ENCODE measurements at places on chromosomes 5 and 9.

DNA sequence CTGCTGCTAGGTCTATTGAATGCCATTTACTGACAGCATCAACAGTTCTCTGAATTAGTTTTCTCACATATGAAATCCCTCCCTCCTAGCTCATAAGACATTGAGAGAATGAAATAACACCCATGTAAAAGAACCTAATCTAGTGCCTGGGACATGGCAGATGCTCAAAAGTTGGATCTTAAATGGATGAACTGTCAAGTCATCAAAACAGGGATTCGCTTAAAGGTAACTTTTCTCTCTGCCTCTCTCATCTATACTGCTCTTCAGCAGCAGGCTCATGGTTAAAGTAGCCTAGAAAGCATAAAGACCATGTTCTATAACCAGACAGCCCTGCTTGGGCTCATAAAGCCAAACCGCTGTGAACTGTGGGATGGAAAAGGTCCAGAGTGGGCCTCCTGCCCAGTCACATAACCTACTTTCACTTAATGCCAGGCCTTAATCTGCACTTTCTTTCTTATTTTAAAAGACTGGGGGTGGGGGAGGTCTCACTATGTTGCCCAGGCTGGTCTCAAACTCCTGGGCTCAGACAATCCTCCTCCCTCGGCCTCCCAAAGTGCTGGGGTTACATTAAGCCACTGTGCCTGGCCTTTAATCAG lies 3.7 kb downstream of the TMEM245 start:
- DNase-seq: no peak

DNA sequence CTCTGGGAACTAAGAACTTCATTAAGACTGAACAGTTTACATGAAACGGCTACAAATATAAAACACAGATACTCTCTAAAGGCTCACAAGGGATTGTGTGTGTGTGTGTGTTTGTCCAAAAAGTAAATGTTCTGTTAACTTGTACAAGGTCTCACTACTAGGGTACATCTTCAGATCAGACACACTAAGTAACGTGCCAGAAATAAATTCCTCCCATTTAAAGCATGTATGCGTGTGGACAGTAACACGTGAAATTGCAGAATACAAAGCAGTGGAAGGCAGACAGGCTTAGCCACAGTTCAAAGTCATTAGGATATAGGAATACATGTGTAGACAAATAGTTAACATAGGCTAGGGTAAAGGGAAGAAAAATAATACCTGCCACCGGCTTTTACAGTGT lies 1.8 kb downstream of the BNC2 start:
- no peak for DNase-seq

DNA sequence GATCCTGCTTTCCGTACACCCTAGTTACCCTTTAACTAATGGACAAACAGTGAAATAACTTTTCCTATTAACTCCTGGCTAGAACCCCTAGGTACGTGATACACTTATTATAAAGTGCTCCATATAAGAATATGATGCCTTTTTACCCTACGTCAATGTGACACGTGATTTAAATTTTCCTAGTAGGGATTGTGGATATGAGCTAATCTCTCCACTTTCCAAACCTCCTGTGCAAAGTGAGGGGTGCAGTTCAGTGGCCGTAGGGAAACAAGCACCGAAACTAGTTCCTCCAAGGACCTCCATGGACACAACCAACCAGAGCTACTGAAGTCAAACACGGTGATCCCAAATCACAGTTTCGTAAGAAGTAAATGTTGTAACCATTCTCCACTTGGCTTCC lies 19.3 kb downstream of the NFIB start:
- DNase-seq: no peak

- DNase-seq: no peak
These were observed 65.7 kb upstream of the PHYKPL start for GRCh38 chr5:178298283-178298807.

DNA sequence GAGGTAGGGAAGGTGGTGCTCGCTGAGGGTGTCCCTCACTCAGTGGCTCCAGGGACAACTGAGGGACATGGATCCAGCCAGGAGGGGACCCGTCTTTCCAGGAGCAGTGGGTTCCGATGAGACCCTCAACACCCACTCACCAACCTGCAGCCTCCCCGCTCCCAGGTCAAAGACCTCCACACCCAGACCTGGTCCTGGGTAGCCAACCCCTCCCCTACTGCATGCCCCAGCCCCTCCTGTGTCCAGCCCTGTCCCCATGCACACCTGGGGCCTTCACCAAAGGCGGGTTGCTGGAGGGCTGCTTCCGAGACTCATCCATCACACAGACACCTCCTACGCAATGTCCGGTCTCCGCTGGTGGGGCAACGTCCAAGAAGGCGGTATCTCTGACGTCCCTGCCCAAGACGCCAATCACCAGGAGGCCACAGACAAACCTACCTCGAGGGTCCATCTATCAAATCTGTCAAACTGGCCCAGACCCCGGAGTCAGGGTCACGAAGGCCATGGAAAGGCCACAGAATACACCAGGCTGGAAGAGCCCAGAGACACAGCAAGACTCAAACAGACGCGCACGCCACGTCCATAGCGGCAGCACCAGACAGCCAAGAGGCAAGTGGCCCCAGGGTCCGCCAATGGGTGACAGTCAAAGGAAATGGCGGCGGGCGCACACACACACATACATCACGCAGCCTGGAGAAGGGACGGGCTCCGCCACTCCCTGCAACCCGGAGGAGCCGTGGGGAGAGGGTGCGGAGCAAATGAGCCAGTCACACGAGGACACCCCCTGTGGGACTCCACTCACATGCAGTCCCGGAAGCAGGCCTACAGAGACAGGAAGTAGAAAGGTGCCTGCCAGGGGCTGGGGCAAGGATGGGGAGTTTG lies 10.8 kb downstream of the NACC2 start:
- no peak for DNase-seq

DNA sequence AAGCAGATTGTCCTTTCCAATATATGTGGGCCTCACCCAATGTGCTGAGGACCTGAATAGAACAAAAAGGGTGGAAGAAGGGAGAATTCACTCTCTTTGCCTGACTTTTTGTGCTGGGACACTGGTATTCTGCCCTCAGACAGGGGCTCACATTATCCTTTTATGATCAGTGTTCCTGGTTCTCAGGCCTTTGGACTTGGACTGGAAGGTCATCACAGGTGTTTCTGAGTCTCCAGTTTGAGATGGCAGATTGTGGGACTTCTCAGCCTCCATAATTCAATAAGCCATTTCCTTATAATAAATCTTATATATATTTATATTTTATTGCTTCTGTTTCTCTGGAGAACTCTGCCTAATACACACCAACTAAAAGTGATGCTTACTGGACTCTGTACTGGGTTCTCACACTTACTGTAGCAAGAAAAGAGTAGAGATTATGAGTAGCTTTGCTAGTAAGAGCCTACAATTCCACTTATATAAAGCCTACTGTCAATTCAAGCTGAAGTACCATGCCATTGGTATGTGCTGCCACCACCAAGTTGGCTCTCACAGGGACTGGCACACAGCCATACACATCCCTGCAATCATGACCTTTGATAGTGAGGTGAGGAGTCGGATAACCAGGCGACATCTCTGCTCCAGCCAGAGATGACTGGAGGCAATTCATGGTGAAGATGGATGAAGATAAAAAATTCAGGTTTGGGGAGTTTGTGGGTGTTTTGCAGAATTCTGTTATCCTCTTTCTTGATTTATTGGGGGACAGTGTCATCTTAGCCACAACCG lies 130.7 kb upstream of the NR3C1 start:
- DNase-seq: no peak

- no peak for DNase-seq
These were observed 103.1 kb upstream of the SMC2 start for GRCh38 chr9:103991001-103991400.

DNA sequence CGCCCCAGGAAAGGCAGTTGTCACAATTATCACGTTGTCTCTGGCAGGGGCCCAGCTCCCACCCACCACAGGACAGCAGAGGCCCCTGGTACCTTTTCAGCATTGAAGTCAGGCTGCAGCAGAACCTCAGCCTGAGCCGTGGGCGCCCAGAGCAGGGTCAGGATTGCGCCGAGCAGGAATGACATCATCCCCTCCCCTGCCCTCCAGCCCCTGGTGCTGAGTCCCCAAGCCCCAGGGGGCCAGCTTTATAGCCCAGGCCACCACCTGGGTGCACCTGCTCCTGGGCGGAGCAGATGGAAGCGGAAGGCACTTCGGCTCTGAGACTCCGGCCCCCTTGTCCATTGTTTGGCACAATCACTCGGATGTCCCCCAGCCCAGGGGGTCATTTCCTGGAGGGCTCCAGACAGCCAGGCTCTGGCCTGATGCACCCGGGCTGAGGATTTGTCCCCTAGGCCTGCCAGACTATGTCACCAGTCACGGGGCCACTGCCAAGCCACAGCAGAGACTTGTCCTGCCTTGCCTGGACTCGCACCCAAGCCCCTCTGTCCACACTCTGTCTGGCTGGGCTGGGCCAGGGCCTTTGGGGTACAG lies at the start of gene LCN15:
Gene LCN15, minus strand, starts transcription at position 218 of the 591 bp plus-strand sequence. Its CDS starts 30 bp downstream, at position 188.
- DNase-seq: no peak

GRCh38 chr9:72292256-72292682 lies 72.7 kb downstream of the ZFAND5 start:
- no peak for DNase-seq

GRCh38 chr5:1661311-1661710 lies 137.6 kb upstream of the LPCAT1 start:
- DNase-seq: no peak

GRCh38 chr9:30280229-30280900 lies 2104.1 kb upstream of the ACO1 start:
- no peak for DNase-seq
